ENCODE measurements at places on chromosomes 4 and X. TPM values are rescaled to one million over a fixed set of nuclear protein-coding genes. Genes with fewer than 3 reads are reported as not detected.

Gene AFF2
- total RNA-seq = 3.1 TPM

Gene XAGE2
- total RNA-seq = not detected

Gene MORF4L2
- total RNA-seq = 311 TPM

GRCh38 chr4:186204686-186205085 lies 13.3 kb downstream of the CYP4V2 start:
- no peak for DNase-seq

DNA sequence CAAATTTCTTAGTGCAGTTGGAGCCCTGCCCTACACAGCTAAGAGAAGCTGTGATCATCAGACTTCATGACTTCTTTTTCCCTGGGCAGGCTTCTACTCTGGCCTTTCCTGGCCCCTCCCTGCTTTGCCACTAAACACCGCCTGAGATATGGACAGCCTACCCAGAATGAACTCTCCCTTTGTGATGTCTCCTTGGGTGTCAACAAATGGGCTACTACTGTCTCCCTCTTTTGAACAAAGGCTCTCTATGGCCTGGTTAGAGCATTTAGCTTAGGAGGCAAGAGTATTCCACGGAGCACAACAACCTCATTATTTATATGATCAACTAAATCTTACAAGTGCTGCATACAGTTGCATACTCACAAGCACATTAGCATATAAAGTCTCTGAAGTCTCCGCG lies 127.6 kb upstream of the HCCS start:
- no peak for DNase-seq

Data from tongue (tissue), 3 donors.